NCI-H748 treated with DMSO at 0.1 percent for 48 hours (cell line): ENCODE measurements at places on chromosomes 1 and 21.

- DNase-seq = no peak
Measured at GRCh38 chr1:203174324-203174985, 1.2 kb downstream of the MYBPH start.

DNA sequence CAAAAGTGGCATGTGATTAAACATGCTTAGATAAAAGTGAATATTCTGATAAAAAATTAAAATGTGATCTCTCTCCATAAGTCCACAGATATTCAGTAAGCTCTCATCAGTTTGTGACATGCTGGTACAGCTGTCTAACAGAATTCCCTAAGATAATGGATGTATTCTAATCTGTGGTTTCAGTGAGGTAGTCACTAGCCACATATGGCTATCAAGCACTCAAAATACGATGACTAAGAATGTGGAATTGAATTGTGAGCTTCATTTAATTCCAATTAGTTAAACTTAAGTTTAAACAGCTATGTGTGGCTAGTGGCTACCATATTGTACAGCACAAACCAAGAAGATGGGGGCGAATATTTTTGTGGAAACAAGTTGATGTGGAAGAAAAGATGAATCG, 4.1 kb upstream of the REG4 start:
- DNase-seq = no peak

DNA sequence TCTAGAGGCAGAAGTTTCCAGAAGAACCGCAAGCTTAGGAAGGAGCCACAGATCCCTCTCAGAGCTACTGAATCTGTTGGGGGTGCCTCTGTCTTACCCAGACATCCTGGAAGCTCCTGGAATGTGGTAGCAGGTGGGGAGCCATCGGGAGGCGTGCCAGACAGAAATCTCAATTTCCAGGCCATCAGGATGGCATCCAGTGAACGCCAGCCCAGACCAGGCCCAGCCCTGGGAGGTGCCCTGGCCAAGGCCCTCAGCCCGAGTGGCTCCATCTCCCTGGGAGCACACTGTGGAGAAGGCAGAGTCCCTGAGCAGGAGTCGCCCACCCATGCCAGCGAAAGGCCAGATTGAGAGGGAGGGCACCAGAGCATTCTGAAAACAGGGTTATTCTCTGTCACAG, 2.5 kb downstream of the ABCA4 start:
- DNase-seq = no peak

GRCh38 chr1:35559317-35559944, 1.8 kb downstream of the NCDN start:
- DNase-seq = no peak
